ENCODE measurements at places on chromosomes 7 and 10. TPM values are rescaled to one million over a fixed set of nuclear protein-coding genes. Genes with fewer than 3 reads are reported as not detected.

TSPAN33 gene
- 3.3 TPM for total RNA-seq

LSM5 gene
- total RNA-seq, result 120 TPM

CCDC146 gene
- total RNA-seq, result 1.8 TPM

ST8SIA6 gene
- not detected for total RNA-seq

CYP3A7 gene
- not detected for total RNA-seq

LEP gene
- total RNA-seq, result not detected

PTPRZ1 gene
- total RNA-seq, result not detected

DLD gene
- 116 TPM for total RNA-seq

ANXA11 gene
- total RNA-seq, result 237 TPM

LRMDA gene
- total RNA-seq, result not detected

CLCN1 gene
- not detected for total RNA-seq

PNLIPRP2 gene
- total RNA-seq, result not detected

IDI2 gene
- total RNA-seq, result not detected

GPRIN2 gene
- not detected for total RNA-seq

HOXA11 gene
- not detected for total RNA-seq

SPRN gene
- total RNA-seq, result not detected

LLCFC1 gene
- total RNA-seq, result not detected

MNX1 gene
- not detected for total RNA-seq

FAS gene
- 63.5 TPM for total RNA-seq

ZNF503 gene
- total RNA-seq, result 0.38 TPM

NOLC1 gene
- 165 TPM for total RNA-seq

NKX6-2 gene
- not detected for total RNA-seq

LMOD2 gene
- total RNA-seq, result not detected

CEP55 gene
- total RNA-seq, result 91.3 TPM

CPA1 gene
- not detected for total RNA-seq

NPC1L1 gene
- total RNA-seq, result not detected

SPDYE3 gene
- not detected for total RNA-seq

SLC39A12 gene
- not detected for total RNA-seq

GJD4 gene
- not detected for total RNA-seq

DNAJB6 gene
- total RNA-seq, result 97.2 TPM

PLPP4 gene
- not detected for total RNA-seq

HYAL4 gene
- total RNA-seq, result 0.34 TPM

ZNF716 gene
- not detected for total RNA-seq

ABCC2 gene
- total RNA-seq, result 0.57 TPM

All from activated CD4-positive, alpha-beta memory T cell treated with anti-CD3 and anti-CD28 coated beads for 36 hours (primary cell).